ENCODE measurements at places on chromosomes 2 and 18.

DNA sequence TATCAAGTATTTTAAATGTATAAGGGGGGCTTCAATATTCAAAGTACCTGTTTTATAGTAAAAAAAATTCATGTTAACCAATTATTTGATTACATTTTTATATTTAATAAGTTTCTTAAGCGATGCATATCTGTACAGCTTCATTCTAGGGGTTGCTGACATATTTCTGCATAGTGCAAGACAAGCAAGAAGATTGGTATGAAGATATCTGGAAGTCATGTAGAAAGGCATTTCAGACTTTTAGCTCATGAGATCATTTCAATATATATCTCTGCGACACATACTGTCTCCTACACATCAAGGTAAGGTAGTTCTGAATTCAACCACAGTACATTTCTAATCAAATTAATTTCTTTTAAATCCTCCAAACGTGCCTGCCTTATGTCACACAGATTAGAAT is 73.1 kb downstream of the MEMO1 start:
- no peak overlapping the region for H3K4me3 ChIP-seq
- peaks cover 11% of the 10 kb centered on the region for H3K4me1 ChIP-seq
- no peaks in the 10 kb centered on the region for H3K36me3 ChIP-seq
- no peaks in the 10 kb centered on the region for H3K27me3 ChIP-seq

DNA sequence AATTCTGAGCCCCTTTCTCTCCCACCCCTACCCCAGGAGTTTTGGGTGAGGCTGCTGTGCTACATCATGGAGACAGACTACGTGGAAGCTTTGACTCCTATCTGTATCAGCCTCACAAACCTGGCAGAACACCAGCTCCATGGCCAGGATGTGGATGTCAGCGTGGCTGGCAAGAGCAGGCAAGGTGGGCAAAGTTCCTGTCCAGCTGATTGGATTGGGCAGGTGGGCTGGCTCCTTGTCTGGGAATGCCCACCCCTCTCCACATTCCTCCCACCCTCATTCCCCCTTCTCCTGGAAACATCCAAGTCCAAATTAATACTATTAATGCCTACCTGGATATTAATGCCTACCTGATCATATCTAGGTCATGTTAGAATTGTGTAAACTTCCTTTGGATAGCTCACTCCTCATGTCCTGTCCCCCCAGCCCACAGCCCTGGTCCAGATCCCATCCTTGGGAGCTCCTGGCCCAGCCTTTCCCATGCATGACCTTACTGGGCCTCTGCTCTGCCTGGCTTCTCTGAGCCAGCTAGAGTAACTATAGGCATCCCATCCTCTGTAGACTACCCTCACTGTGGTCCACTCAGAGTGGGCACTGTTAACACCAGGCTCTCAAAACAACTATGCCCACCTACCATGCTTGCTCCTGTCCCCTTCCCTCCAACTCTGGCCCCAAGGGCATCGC is 24.1 kb downstream of the MROH2A start:
- H3K4me3 ChIP-seq = no peak overlapping the region
- H3K36me3 ChIP-seq = no peaks in the 10 kb centered on the region
- peaks cover 50% of the 10 kb centered on the region for H3K27me3 ChIP-seq
- no peak for DNase-seq

DNA sequence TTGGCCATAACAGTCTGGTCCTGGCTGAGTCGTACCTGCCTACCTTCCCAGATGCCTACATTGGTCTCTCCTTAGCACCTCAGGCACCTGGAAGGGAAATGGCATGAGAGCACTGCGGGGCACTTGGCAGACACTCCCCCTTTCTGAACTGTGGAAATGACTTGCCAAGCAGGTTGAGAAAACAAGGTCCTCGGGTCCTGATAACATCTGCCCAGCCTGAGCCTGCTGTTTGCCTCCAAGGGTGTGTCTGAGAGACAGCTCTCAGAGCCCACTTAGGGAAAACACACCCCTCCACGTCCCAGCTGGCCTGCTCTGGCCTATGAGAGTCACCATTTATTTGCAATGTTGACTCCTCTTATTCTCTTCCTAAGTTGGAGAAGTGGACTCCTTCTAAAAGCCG is 10.5 kb downstream of the FAM110C start:
- no peak for DNase-seq
- no peaks in the 10 kb centered on the region for H3K36me3 ChIP-seq
- H3K27me3 ChIP-seq = peaks cover 16% of the 10 kb centered on the region
- no peak overlapping the region for H3K4me3 ChIP-seq

- DNase-seq = no peak
- peaks cover 2% of the 10 kb centered on the region for H3K36me3 ChIP-seq
- H3K27me3 ChIP-seq = no peaks in the 10 kb centered on the region
Observed at GRCh38 chr2:134943540-134943939, 24.9 kb downstream of the CCNT2 start.

DNA sequence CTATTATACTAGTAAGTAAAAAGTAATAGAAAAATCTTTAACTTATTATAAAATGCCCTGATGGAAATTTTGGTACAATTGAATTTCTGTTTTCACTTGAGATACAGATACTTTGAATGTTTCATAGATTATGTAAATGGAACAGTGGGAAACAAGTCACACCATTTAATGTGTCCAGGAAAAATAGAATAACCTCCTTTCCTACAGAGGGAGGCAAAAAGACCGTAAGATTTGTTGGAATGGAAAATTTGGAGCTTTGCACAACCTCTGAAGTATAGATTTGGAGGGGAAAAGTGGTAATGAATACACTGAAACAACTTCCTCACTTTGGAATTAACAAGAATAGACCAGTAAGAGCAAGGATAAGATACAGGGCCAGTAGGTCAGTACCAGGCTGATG is 149.2 kb upstream of the L3MBTL4 start:
- no peak overlapping the region for H3K4me3 ChIP-seq
- H3K27me3 ChIP-seq = no peaks in the 10 kb centered on the region
- H3K27ac ChIP-seq = no peak overlapping the region
- DNase-seq = no peak
- no peaks in the 10 kb centered on the region for H3K36me3 ChIP-seq

Measured in T-helper 17 cell (primary cell).